ENCODE measurements at places on chromosomes 11 and 22.

GRCh38 chr22:21025266-21025665, 7.1 kb downstream of the SLC7A4 start:
- no peak for DNase-seq

- peak; percentile 65 for DNase-seq
Measured at GRCh38 chr11:66855574-66856495, 1.0 kb upstream of the LRFN4 start.

- no peak for DNase-seq
Measured at GRCh38 chr22:26238596-26238995, 69.3 kb downstream of the SEZ6L start.

GRCh38 chr22:17569971-17570511, 6.7 kb downstream of the SLC25A18 start:
- DNase-seq, result no peak

- no peak for DNase-seq
Measured at GRCh38 chr22:46156031-46156430, 5.7 kb downstream of the PPARA start.

DNA sequence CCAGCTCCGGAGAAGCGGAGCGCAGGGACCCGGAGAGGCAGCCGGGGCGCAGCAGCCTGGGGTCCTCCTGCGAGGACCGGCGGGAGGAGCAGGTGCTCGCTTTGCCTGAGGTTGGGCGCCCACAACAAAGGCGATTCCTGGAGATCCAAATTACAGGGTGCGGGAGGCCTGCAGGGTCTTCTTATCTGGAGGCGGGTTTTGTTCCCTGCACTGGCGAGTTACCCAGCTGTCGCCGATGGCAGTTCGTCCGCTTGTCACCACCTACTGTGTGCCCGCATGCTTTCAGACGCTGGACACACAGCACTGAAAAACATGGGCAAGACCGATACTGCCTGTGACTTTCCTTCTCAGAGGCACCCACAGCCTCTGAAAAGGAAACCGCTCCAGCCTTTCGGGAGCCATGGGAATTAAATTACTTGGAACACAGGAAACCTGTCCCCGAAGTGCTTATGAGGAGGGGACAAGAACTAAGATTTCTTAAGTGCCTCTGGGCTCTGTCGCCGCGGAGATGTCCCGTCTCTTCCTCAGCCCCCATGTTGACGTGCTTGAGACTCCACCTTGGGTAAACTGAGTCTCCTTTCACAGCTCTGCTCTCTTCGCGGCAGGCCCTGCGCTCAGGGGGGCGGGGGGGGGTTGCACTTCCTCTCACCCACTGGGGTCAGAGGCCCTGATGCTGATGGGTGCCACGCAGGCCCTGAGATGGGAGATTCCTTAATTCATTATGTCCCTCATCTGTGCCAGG, 1.3 kb upstream of the ZFTA start:
- DNase-seq, result no peak

GRCh38 chr11:88297863-88298262, 39.7 kb downstream of the CTSC start:
- DNase-seq, result no peak

DNA sequence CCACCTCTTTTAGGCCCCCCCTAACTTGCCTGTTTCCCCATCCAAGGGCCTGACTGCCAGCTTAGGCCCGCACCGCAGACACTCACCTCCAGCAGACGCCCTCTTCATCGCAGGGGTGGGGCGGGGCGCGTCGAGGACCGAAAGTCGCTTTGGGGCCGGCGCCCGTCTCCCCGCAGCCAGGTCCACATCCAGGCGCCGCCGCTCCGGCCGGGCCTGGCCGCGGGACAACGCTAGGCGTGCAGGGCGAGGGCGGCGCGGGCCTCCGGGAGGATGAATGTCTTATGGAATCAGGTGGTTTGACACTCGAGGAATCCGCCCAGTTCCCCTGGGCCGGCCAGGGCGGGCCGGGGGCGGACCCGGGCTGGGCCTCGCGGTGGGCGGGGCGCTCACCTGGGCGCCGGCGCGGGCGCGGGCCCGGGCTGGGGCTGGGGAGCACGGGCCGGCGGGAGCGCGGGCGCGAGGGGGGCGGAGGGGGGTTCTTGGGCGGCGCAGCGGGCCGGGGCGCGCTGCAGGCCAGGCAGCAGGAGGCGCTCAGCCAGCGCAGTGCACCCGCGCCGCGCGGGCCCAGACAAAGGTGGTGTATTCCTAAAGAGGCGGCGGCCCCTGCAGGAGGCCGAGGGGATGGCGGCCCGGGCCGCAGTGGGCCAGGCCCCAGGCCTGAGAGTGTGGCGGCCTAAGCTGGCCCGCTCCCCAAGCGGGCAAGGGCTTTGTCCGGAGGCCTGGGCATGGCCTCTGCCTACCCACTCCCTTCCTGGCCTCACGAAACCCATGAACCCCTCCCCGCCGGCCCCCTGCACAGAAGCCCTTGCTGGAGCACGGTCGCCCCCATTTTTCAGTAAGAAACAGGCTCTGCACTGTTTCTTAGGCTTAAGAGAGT, 177.6 kb downstream of the IGLL1 start:
- peak; percentile 63 for DNase-seq

- no peak for DNase-seq
Measured at GRCh38 chr11:16897470-16898061, 116.6 kb downstream of the PLEKHA7 start.

- no peak for DNase-seq
Measured at GRCh38 chr22:40499209-40499623, 128.8 kb downstream of the SGSM3 start.

DNA sequence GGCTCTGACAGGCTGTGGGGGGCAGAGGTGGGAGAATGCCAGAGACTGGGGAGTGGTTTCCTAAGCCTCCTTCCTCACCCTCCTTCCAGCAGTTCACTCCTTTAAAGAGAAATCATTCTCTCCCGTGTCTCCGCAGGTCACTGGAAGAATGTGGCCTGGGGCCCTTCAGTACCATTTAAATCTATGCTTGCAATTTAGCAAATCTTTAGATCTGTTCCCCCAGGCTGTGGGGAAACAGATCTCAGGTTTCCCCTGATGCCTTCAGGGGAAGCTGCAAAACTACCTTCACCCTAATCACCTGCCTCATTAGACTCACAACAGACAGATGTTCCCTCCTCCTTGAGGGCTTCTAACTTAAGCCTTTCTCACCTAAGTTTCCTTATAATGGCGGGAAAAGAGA, 55.3 kb downstream of the KIRREL3 start:
- DNase-seq, result no peak

DNA sequence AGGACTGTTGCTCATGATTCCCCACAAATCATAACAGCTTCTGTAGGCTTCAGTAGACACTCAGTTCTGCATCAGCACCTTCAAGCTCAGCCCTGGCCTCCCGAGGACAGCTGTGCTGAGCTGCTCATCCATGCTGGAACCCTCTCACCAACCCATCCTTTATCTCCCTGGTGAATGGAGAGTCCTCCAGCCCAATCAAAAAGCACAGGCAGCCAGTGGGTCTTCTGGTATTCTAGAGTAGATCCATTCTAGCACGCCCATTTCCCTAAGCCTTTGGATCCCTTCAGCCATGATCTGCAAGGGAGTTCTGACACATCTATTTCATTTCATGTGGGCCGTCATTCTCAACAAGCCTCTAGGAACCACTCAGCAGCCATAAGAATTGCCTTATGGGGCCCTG, 44.6 kb upstream of the SPATA19 start:
- no peak for DNase-seq

DNA sequence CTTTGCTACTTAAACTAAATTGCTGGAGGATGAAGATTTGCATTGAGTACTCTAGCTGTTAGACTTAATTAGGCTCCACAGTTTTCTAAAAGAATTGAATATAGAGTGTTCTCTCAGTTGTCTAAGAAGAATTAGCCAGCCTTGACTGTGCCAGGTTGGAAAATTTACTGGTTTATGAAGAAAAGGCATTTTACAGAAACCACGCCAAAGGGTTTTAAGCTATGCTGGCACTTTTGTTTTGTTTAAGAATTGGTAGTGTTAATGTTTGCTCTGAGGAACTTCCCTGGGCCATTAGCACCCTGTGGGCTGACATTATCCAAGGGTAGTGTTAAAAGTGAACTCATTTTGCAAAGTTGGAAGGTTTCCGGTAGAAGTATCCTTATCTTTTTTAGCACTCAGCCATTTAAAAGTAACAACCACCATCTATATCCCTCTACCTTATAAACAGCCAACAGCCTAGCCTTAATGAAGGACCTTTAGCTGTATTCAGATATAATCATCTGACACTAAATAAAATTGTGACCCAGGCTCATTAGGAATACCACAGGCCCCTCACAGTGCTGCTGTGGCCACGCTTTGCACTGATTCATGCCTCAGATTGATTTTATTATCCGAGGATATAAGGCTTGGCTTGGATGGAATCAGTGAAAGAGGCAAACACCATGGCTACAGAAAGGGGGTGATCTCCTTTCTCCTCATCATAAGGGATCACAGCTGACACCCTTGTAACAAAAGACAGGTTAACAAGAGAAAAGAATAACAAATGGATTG, 158.9 kb downstream of the NCAM1 start:
- DNase-seq, result no peak

GRCh38 chr11:48122246-48122645, 94.4 kb upstream of the OR4B1 start:
- DNase-seq, result no peak

GRCh38 chr11:47434011-47434786, 8.0 kb upstream of the PSMC3 start:
- no peak for DNase-seq

- no peak for DNase-seq
Measured at GRCh38 chr11:66619080-66619554, 2.7 kb downstream of the RBM14 start.

GRCh38 chr11:103397369-103397768, 288.1 kb downstream of the DYNC2H1 start:
- DNase-seq, result no peak

GRCh38 chr11:12278766-12279671, 98.4 kb upstream of the PARVA start:
- no peak for DNase-seq

DNA sequence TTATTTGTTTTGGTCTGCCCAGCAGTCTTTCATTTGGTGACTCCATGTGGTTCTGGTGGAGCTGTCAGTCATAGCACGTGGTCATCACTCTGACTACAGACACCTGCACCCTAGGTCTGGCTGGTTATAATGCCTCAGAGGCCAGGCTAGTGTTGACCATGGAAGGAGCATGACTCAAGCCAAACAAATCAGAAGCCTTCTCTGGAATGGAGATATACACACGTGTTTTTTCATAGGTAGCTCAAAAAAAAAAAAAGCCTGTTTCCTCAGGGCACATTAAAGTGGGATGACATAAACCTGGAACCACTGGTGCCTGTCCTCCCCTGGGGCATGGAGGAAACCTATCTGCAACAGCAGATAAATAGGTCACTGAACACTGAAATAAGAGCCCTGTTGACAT, 8.1 kb upstream of the PLAAT3 start:
- DNase-seq, result peak; percentile 68

- no peak for DNase-seq
Measured at GRCh38 chr22:43101306-43101705, 9.2 kb upstream of the BIK start.

DNA sequence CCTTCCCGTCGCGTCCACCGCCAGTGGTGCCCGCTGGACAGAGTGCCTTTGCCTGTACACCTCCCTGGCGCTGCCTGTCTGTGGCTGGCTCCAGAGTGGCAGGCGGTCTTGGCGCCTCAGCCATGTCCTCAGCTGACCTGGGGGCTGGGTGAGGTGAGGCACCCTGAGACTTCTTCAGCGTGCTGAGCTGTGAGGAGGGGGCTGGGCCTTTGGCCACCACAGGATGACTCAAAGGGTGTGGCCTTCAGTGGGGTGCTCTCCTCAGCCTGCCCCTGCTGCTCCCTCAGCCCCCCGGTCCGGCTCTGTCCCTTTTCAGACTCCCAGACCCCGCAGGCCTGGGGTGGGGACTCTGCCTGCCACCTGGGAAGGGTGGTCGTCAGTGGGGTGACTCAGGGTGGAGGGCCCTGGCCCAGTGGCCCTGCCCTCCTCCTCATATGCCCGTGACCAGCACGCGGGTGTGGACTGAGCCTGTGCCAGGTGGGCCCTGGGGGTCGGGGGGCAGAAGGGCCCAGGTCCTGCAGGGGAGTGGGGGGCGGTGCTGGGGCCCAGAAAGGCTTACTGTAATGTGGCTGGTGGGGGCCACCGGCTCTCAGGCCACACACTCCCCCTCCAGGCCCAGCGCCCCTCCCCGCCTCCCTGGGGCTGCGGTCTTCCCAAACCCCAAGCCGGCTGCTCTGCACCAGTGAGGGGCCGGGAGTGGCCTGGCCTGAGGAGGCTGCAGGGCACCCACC, 15.9 kb downstream of the CRELD2 start:
- no peak for DNase-seq

GRCh38 chr11:93984196-93984567, 37.0 kb upstream of the HEPHL1 start:
- no peak for DNase-seq

- no peak for DNase-seq
Measured at GRCh38 chr11:11901929-11902328, 60.2 kb downstream of the USP47 start.

DNA sequence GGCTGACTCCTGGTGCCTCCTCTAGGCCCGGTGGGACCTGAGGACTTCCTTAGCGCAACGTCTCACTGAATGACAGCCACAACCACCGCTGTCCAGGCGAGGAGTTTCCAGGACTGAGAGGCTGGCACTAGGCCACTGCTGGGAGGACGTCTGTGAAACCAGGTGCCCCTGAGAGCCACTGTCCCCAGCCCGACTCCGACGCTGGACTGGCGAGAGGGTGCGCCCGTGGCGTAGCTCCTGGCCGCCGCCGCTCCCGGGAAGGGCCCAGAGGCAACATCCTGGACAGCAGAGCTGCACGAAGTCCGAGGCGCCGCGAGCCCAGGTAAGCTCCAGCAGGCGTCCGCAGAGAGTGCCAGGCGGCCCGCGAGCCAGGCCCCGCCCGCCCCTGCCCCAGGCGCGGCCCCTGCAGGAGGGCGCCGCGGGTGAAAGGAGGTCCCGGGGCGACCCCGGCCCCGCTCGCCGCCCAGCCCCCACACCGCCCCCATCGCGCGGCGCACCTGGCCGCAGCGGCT, 525 bp downstream of the DGCR2 start:
- DNase-seq, result peak; percentile 50

DNA sequence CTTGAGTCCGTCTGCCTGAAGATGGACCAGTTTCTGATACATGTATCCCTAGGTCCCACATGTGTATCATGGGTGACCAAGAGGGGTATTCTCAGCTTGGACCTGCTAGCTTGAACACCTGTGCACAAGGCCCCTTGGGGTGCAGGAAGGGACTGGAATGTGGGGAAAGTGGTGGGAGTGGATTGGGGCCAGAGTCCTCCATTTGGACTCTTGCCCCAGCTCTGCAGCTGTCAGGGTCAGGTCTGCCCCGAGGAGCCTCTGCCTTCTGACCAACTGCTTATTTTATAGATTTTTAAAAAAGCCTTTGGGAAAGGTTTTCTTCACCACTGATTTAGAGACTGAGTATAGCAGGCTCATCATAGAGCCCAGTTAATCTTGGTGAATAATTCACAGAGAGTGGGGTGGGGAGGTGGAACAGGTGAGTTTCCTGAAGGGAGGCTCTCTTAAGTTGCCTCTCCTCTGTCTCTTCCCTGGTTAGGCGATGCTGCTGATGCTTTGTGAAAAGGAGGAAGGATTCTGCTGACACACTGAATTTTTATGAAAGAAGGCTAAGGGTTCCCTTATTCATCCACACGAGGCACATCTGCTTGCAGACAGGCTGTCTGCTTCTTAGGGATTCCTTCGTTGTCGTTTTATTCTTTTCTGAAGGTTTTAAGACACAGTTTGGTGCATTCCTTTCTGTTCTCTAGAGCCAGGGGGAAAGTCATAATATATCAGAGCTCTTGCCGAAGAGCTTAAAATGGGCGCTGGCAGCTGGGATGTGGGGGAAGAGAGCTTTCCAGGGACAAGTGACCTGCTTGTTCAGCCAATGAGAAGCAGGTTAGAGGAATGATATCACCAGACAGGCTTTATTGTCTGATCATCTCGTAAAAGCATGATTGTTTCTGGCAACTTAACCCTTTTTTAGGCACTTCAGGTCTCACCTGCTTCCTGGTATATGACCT, 19.9 kb downstream of the TRIM44 start:
- peak; percentile 46 for DNase-seq
